Activated CD4-positive, CD25-positive, alpha-beta regulatory T cell (primary cell): ENCODE measurements at places on chromosomes 6 and 20.

DNA sequence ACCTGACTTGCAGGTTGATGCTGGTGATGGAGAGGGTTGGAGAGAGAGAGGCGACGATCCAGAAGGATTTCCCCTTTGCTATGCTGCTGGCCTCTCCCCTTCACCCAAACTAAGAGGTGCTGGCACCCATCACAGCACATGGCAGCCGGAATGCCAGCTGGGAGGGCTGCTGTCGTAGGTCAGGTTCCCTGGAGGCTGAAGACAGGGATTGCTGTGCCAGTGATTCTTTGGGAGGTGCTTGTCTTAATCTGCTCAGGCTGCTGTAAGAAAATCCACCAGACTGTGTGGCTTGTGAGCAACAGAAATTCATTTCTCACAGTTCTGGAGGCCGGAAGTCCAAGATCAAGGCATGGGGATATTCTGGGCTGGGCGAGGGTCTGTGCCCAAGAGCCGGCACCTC, 4.4 kb upstream of the ARFGAP1 start:
- DNase-seq: no peak

GRCh38 chr6:17161076-17161475, 59.2 kb downstream of the STMND1 start:
- no peak for DNase-seq

DNA sequence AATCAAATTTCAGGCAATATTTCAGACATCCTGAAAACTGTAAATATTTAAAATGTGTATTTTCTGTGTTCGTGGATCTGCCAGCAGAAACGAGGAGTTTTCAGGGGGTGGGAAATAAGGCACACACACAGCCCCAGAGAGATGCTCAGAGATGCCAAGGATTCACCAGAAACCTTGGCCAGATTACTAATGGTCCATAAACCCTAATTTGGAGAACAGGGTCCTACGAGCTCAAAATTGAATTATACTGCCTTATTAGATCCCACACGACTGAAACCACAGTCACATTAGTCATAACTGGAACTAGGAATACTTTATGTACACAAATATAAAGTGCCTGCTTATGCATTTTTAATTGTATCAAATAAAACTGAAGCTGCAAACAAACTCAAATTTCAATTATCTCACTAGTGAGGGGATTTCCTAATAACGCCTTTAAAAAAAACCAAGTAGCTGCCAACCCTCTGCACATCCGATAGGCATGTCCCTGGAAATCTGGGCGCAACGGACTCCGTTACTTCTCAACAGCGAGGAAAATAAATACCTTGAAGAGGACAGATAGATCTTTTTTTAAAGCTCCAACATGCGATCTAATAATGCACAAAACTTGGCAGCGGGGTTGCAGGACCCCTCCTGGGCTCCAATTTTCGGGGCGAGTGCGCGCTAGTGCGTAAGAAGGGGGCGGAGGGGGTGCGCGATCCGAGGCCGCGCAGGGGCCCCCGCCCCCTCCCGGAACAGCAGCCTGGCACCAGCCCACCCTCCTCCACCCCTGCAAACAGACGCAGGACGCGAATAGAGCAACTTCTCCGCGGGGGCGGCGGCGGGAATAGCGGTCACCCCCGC, 897 bp downstream of the CHD6 start:
- DNase-seq: peak; percentile 38

GRCh38 chr6:154463573-154464419, 46.7 kb downstream of the CNKSR3 start:
- no peak for DNase-seq

- no peak for DNase-seq
Measured at GRCh38 chr20:49775229-49775693, 37.4 kb upstream of the SLC9A8 start.

DNA sequence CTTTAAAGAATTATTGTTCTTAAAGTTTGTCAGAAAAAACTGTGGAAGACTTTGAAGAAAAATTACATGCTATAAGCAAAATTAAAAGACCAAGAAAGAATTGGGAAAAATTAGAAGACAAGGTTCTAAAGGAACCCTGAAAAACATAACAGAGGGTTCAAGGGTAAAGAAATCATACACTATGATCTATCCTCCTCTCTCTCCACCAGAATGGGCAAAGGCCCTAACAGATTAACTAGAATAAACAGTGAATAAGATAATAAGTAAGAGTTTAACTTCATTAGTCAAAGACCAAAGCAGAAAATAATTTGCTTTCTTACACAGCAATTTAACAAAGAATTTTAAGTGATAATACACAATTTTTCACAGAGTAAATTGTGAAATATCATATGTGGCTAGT, 201.2 kb upstream of the PDE10A start:
- no peak for DNase-seq

- no peak for DNase-seq
Measured at GRCh38 chr6:115838763-115839401, 221.8 kb downstream of the FRK start.

- no peak for DNase-seq
Measured at GRCh38 chr6:152893187-152893586, 89.7 kb downstream of the FBXO5 start.

DNA sequence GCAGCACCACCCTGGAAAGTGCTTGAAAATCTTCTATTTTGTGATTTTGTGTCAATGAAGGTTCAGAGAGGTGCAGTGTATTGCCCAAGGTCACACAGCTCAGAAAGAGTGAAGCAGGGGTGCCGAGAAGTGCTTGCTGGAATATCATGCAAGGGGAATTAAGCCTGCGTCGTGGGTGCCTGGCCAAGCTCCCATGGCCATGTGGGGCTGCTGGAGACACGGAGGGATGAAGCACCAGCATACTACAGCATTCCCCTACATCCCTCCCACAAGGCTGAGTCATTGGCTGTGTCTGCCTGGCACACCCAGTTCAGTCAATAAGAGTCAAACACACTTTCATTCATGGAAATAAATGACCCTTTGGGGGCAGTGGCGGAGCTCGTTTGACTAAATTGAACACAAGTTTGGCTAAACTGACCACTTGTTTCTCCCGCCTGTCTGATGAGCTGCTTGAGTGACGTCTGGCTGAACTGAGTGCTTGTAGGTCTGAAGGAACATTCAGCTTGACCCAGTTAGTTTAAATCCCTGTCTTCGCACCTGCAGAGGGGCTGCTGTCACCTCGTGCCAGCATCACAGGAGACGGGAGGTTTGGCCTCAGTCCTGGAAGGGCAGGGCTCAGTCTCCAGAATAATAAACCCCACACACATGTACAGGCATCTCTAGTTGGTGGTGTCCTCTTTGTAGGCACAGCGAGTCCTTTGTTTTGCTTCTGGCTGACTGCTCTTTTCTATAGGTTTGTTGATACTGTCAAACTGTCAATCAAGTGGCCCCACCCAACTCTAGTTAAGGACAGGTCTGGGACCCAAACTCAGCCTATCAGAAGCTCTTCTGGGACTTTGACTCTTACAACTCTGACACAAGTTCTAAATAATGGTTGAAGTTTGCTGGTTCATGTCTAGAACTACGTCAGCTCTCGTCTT, 8.4 kb upstream of the TGM2 start:
- no peak for DNase-seq

- no peak for DNase-seq
Measured at GRCh38 chr6:20802596-20802995, 268.3 kb downstream of the CDKAL1 start.
